Right kidney (tissue), 9 donors: ENCODE measurements at places on chromosomes 12 and 14.

DNA sequence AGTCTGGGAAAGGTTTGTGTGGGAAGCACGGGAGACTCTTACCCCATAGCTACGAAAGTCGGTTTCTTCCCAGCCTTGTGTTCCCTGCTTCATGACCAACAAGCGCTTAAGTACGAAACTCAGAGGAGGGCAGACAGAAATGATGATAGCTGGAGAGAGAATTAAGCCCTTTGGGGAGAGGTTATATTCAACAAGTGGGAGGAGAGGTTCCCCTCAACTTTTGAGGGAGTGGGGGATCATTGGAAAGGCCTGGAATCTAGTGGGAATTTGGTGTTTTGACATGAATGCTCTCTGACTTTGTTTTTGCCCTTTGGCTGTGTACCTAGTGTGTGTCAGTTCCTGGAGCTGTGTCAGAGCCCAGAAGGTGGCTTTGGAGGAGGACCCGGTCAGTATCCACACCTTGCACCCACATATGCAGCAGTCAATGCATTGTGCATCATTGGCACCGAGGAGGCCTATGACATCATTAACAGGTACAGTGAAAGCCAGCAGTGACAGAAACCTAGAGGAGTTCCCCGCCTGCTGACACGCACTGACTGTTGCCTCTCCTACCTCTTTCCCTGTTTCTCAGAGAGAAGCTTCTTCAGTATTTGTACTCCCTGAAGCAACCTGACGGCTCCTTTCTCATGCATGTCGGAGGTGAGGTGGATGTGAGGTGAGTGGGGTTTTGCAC is 40.6 kb downstream of the FNTB start:
- DNase-seq: no peak

DNA sequence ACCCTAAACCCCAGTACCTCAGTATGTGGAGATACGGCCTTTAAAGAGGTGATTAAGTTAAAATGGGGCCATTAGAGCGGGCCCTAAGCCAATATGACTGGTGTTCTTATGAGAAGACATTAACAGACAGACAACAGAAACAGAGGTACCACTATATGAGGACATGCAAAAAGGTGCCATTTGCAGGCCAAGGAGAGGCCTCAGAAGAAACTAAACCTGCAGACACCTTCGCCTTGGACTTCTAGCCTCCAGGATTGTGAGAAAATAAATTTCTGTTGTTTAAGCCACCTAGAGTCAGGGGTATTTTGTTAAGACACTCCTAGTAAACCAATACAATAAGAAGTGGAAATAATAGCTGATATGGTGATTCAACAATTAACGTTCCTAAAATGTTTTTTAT is 32.6 kb downstream of the PTPRB start:
- DNase-seq: no peak

DNA sequence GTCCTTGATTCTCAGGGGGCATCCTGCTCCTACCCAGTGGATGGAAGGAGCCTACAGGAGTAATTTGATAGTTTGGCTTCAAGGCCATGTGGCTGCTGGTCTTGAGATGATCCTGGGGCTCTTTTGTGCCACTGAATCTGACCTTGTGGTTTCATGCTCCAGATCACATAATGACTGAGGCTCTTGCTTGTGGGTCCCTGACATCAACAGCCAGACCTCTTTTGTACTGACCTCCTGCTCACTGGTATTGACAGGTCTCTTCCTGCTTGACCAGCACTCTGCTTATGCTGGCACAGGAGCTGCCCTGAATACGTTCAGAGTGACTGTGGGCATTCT is 23.2 kb upstream of the JPH4 start:
- DNase-seq: no peak

- DNase-seq: no peak
Observed at GRCh38 chr14:91080071-91080470, 19.6 kb upstream of the RPS6KA5 start.

GRCh38 chr12:130577351-130577750 is 138.7 kb downstream of the RIMBP2 start:
- DNase-seq: no peak

DNA sequence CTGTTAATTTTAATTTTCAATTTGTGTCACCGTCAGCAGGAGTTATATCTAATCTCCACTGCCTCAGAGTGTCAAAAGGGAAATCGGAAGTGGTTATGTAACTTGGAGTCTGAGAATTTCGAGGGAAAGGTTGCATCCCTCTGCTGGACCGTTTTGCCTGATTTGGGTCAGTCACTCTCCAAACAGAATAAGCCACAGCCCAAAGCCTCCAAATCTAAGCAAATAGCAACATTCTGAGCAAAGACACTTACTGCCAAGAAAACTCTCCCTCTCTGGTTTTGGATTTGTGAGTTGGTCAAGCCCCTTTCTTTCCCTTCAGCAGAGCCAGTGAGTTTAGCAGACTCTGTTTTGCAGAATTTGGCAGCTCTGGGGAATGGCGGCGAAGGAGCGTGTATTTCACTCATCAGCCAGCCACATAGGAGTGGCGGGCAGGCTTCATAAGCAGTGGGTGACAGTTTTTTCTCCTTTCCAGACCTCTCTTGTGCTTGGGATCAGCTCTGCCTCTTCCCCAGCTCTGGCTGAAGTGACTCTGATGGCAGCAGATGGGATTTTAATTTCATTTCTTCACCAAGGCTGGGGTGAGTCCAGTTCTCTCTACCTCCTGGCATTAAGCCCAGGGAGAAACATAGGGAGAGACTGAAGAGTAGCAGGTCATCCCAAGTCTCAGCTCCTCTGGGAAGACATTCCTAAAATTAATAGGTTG is 218.7 kb upstream of the NOS1 start:
- no peak for DNase-seq

- DNase-seq: no peak
Observed at GRCh38 chr14:75101491-75101890, 25.4 kb downstream of the NEK9 start.

GRCh38 chr12:10968765-10969456 is 17.8 kb downstream of the TAS2R50 start:
- DNase-seq: no peak

DNA sequence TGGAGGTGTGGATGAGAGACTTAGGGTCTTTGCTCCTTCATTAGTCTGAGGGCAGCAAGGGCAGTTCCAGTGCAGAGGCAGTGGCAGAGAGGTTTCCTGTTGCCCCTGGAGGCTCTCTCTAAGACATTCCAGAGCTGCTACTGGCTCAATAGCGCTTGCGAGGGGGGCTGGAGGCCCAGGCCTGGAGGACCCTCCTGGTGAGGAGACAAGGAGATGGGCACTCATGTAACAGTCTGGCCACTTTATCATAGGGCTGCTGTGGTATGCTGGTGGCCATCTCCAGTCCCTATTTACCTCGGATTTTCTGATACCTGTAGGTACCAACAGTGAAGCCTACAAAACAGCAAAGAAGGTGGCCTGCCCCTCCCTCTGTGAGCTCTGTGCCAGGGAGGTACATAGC is 12.7 kb downstream of the CLEC2A start:
- DNase-seq: no peak

- no peak for DNase-seq
Observed at GRCh38 chr12:49093792-49094159, 825 bp downstream of the DHH start.
